ENCODE measurements at places on chromosomes 16 and 17. TPM values are rescaled to one million over a fixed set of nuclear protein-coding genes. Genes with fewer than 3 reads are reported as not detected.

- no peak within 1 kb of the TSS for H3K4me3 ChIP-seq
- peaks cover 8% of the 10 kb centered on the region for H3K4me1 ChIP-seq
- no peak for DNase-seq
- H3K27me3 ChIP-seq, result peaks cover 3% of the 10 kb centered on the region
- no peak within 1 kb of the TSS for H3K27ac ChIP-seq
- no peaks in the 10 kb centered on the region for H3K36me3 ChIP-seq
These were observed at the start of gene CCL15 for GRCh38 chr17:36001110-36001771. CCL15 (minus strand) TSS chr17:36001553; CDS start chr17:36001492, 61 bp downstream.

DNA sequence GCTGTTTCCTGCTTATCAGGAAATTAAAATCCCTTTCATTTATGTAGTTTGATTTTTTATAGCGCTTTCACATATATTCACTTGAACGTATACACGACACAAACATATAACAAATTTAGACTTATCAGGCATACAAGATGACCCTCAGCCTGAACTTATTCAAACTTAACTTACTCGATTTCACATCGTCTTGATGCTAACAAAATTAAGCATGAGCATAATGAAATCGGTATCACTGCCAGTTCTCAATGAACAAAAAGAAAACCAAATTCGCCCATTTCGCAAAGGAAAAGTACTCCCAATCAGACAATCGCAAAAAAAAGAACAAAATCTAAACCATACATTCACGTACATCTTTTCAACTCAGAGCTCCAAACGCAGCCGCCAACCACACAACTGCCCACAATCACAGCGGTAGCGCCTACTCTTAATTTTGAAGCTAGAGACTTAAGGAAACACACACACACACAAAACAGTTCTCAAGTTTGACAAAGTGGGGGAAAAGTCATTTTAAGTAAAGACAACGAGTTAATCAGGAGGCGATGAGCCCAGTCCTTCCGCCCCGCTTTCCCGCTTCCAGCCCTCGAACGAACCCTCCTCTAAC, 1.1 kb downstream of the GJC1 start:
- no peaks in the 10 kb centered on the region for H3K36me3 ChIP-seq
- H3K4me1 ChIP-seq, result peaks cover 47% of the 10 kb centered on the region
- DNase-seq, result no peak
- H3K27me3 ChIP-seq, result no peaks in the 10 kb centered on the region
- peak overlapping the region; percentile 93 for H3K4me3 ChIP-seq

The PLEKHH3 gene
- total RNA-seq, result 33.0 TPM

- H3K4me1 ChIP-seq, result peaks cover 39% of the 10 kb centered on the region
- no peak for DNase-seq
- H3K27me3 ChIP-seq, result no peaks in the 10 kb centered on the region
These were observed 23.8 kb downstream of the EPN2 start for GRCh38 chr17:19260958-19261357.

The HEATR9 gene
- total RNA-seq, result not detected

GRCh38 chr17:70313086-70313852, 143.9 kb downstream of the KCNJ2 start:
- peaks cover 19% of the 10 kb centered on the region for H3K4me1 ChIP-seq
- H3K27ac ChIP-seq, result no peak overlapping the region
- H3K27me3 ChIP-seq, result no peaks in the 10 kb centered on the region
- no peak for DNase-seq

- no peak for DNase-seq
- H3K4me3 ChIP-seq, result no peak overlapping the region
- H3K4me1 ChIP-seq, result no peaks in the 10 kb centered on the region
- H3K36me3 ChIP-seq, result no peaks in the 10 kb centered on the region
- H3K27me3 ChIP-seq, result peaks cover 7% of the 10 kb centered on the region
- no peak overlapping the region for H3K27ac ChIP-seq
These were observed 14.8 kb upstream of the CDH11 start for GRCh38 chr16:65136681-65137080.

The SMPD3 gene
- total RNA-seq, result 0.99 TPM

GRCh38 chr17:18246880-18247612, 11.5 kb downstream of the FLII start:
- peak; percentile 96 for DNase-seq
- peaks cover 25% of the 10 kb centered on the region for H3K4me1 ChIP-seq
- H3K36me3 ChIP-seq, result peaks cover 39% of the 10 kb centered on the region

The NACA2 gene
- total RNA-seq, result not detected

The SOCS1 gene
- 62.5 TPM for total RNA-seq

DNA sequence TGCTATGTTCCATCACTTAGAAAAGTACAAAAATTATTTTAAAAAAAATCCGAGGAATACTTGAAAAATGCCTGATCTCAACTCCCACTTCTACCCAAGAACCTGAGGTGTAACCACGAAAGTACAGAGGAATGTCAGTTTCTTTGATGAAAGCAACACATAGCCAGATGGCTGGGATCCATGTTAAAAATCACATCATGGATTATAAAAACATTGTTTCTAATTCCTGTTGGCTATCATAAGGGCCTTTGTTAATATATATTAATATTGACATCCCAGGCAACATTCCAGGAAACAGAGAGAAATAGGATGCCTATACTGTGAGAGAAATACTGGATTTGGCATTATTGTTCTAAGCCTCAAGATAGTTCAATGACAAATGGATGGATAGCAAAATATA, 115.3 kb downstream of the SKAP1 start:
- H3K4me1 ChIP-seq, result peaks cover 14% of the 10 kb centered on the region
- H3K36me3 ChIP-seq, result no peaks in the 10 kb centered on the region
- peaks cover 22% of the 10 kb centered on the region for H3K27me3 ChIP-seq
- no peak for DNase-seq

The OR4D1 gene
- total RNA-seq, result 0.17 TPM

The HYDIN gene
- 2.6 TPM for total RNA-seq

DNA sequence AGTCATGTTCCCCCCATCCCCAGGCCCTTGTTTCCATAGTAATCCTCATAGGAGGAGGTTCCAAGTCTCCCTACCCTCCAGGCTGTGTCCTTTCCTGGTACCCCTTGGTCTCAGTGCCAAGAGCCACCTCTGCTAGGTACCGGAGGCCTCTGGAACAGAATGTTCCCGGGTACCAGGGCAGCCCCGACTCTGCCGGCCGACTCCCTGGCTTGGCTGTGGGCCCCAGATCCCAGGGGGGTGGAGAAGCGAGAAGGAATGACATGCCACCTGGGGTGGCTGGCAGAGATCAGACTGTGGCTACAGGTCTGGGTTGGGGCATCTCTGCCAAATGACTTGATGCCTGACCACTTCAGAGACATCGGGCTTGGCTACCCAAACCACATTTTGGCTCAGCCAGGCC, 3.6 kb downstream of the STAC2 start:
- peaks cover 64% of the 10 kb centered on the region for H3K27me3 ChIP-seq
- H3K27ac ChIP-seq, result no peak overlapping the region
- no peak overlapping the region for H3K4me3 ChIP-seq
- no peaks in the 10 kb centered on the region for H3K36me3 ChIP-seq
- DNase-seq, result no peak

GRCh38 chr16:58831386-58831785, 97.3 kb upstream of the GOT2 start:
- no peak overlapping the region for H3K4me3 ChIP-seq
- no peaks in the 10 kb centered on the region for H3K27me3 ChIP-seq
- 0 out of 2 replicates have a peak, but pooled peaks cover 3% of the 10 kb centered on the region for H3K36me3 ChIP-seq
- H3K27ac ChIP-seq, result no peak overlapping the region
- DNase-seq, result no peak
- H3K4me1 ChIP-seq, result peaks cover 4% of the 10 kb centered on the region

DNA sequence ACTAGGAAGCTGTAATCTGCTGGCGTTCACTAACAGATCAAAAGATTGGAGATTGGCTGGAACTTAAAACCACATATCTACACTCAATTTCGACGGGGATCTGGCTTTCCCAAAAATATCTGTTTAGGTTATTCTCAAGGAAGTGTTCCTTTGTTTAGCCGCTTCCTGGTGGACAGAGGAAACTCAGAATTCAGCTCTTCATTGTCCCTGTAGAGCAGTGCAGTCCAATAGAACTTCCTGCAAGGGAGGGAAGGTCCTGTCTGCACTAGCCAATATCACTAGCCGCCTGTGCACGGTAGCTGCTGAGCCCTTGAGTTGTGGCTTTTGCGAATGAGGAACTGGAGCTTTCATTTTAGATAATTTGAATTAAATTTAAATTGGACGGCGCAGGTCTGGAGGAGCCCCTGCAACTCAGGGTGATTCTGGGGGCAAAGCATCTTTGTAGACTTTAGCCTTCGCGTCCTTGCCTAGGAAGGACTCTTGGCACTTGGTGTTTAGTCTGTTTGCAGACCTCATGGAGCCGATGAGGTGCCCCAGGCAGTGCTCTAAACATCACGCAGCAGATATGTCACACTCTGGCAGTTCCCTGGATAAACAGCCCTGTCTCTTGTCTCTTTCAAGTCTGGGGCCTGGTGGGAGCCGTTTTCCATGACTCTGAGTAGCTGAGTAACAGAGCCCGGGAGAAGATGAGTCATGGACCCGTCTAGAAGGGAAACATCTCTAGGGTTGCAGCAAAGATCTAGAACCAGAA, 122.2 kb downstream of the CCDC182 start:
- no peaks in the 10 kb centered on the region for H3K36me3 ChIP-seq
- DNase-seq, result no peak
- H3K27me3 ChIP-seq, result no peaks in the 10 kb centered on the region
- H3K27ac ChIP-seq, result 0 out of 2 replicates have a peak overlapping the region, but pooled peaks have one; percentile 27
- H3K4me3 ChIP-seq, result no peak overlapping the region

- H3K27ac ChIP-seq, result no peak overlapping the region
- DNase-seq, result no peak
- H3K4me1 ChIP-seq, result no peaks in the 10 kb centered on the region
- H3K36me3 ChIP-seq, result no peaks in the 10 kb centered on the region
- H3K27me3 ChIP-seq, result no peaks in the 10 kb centered on the region
- no peak overlapping the region for H3K4me3 ChIP-seq
These were observed 1.7 kb upstream of the PRSS21 start for GRCh38 chr16:2815299-2815771.

DNA sequence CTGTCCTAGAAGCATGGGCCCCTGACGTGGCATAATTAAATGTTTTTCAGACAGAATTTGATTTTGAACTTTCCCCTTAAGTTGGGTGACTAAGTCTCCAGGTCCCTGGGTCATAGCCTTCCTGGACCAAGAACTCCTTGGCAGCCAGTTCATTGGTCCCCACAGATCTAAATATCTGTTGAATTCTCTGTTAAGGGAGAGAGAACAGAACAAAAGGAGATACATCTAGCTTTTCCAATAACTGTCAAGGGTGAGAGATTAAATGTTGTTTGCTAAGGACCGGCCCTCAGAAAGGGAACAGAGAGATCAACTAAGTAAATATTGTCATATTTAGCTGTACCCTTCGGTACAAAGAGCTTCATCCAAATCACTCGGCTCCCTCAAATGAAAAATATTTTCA, 78.2 kb upstream of the NOL11 start:
- H3K27me3 ChIP-seq, result no peaks in the 10 kb centered on the region
- no peak for DNase-seq
- H3K36me3 ChIP-seq, result no peaks in the 10 kb centered on the region
- peaks cover 9% of the 10 kb centered on the region for H3K4me1 ChIP-seq
- peak overlapping the region; percentile 71 for H3K27ac ChIP-seq

The QRICH2 gene
- 3.2 TPM for total RNA-seq

DNA sequence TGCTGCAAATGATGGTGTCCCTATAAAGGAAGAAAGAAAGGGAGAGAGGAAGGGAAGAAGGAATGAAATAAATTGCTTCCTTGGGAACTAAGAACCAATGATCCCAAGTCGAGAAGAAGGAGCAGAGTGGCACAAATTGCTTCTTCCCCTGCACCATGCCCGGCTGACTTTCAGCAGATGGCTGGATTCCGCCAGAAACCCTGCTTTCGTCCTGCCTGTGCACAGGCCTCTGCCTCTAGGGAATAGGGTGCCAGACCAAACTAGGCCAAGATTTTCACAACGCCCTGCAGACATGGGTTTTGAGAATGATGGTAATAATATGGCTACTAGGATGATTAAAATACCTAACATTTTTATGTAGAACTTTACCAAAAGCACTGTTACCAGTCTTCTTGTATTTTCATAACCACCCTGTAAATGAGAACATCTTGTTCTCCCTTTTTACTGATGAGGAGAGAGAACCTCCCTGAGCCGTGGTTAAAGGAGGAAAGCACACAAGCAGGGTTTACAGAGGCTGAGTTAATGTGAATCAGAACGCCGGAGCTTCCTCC, 122.1 kb upstream of the HSBP1 start:
- DNase-seq, result no peak
- no peak overlapping the region for H3K27ac ChIP-seq
- no peak overlapping the region for H3K4me3 ChIP-seq
- no peaks in the 10 kb centered on the region for H3K36me3 ChIP-seq
- H3K27me3 ChIP-seq, result no peaks in the 10 kb centered on the region

The FBXW10 gene
- total RNA-seq, result not detected

GRCh38 chr17:3804503-3804931, 3.5 kb upstream of the ITGAE start:
- H3K4me3 ChIP-seq, result no peak overlapping the region
- no peak overlapping the region for H3K27ac ChIP-seq
- no peak for DNase-seq
- no peaks in the 10 kb centered on the region for H3K4me1 ChIP-seq
- H3K36me3 ChIP-seq, result peaks cover 23% of the 10 kb centered on the region

DNA sequence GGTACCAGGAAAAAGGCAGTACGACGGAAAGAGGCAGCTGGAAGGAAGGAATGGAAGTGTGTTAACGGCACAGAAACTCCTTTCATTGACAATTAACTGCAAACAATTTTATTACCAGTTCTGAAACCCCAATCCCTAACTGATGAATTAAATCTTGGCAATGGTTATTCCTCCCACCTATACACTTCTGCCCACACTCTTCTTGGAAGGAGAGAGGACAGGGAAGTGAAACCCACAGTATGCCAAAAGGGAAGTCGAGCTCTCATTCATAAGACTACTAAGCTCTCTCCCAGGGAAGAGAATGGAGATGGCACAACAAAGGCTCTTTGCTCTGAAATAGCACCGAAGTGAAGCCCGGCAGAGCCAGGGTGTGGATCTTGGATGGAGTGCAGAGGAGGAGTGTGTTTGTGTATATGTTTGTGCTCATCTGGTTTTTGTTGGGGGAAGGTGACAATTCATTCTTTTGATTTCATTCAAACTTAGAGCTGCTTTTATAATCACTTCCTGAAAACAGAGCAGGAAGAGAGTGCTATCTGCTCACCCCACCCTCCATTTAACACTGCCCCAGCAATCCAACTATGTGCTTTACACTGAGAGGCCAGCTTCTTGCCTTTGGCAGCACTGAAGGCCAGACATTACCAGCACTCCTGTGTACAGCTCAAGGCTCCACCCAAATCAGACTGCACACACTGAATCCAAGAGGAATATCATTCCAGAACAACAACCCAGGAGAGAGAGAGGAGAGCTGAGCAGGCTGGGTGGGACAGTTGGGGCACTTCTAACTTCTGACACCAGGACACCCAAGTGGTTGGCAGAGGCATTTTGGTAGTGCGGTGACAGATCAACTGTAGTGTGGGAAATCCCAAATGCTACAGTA, 68.7 kb downstream of the HIC1 start:
- no peaks in the 10 kb centered on the region for H3K27me3 ChIP-seq
- no peak for DNase-seq
- no peaks in the 10 kb centered on the region for H3K36me3 ChIP-seq
- no peak overlapping the region for H3K4me3 ChIP-seq
- H3K4me1 ChIP-seq, result peaks cover 32% of the 10 kb centered on the region
- H3K27ac ChIP-seq, result peak overlapping the region; percentile 85

- H3K4me1 ChIP-seq, result peaks cover 31% of the 10 kb centered on the region
- no peaks in the 10 kb centered on the region for H3K27me3 ChIP-seq
- H3K27ac ChIP-seq, result peak overlapping the region; percentile 85
- no peak for DNase-seq
- 0 out of 2 replicates have a peak, but pooled peaks cover 4% of the 10 kb centered on the region for H3K36me3 ChIP-seq
These were observed 23.3 kb downstream of the CEP295NL start for GRCh38 chr17:78879635-78880186.

The ZNF423 gene
- total RNA-seq, result 37.6 TPM

GRCh38 chr16:69039333-69039941, 66.0 kb upstream of the HAS3 start:
- no peak for DNase-seq
- H3K27ac ChIP-seq, result no peak overlapping the region
- H3K27me3 ChIP-seq, result no peaks in the 10 kb centered on the region
- no peaks in the 10 kb centered on the region for H3K4me1 ChIP-seq
- no peak overlapping the region for H3K4me3 ChIP-seq
- H3K36me3 ChIP-seq, result peaks cover 19% of the 10 kb centered on the region

The EME1 gene
- 27.1 TPM for total RNA-seq
